Cardiac septum (tissue), 1 donor: ENCODE measurements at places on chromosomes 3 and 15. TPM values are rescaled to one million over a fixed set of nuclear protein-coding genes. Genes with fewer than 3 reads are reported as not detected.

The WDR49 gene
- total RNA-seq = 3.4 TPM

The FETUB gene
- total RNA-seq = not detected

DNA sequence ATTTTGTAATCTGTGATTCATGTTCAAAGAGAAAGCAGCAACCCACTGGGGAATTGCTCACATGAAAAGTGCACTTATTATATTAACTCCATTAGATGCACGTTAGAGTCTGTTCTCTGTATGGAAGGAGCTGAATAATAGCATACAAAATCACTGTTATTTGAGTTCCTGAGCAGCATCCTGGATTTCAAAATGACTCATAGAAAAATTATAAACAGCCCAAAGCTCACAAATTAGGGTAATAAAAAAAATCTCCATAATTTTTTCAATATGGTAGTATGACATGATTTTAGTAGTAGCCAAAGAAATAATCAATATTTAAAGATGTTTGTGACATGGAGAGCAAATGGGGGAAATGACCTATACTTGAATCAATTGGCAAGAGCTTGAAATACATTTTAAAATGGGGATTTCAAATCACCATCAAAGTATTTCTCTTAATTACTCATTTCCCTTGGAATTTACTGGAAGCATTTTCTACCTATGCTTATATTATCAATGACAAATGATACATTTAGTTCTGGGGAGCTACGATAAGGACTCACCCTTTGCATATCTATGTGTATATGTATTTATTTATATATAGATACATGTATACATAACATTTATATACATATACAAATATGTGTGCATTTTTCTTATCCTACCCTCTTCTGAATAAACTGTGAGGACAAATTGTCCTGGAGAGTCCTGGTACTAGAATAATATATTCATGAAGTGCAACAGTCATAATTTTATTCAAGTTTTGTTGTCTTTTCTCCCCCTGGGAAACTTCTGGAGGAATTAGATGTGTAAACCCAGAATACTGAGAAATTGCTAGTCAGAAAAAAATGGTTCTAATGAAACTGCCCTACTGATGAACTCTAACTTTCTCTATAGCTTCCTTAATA is 116.3 kb downstream of the RPL22L1 start:
- no peak for DNase-seq

DNA sequence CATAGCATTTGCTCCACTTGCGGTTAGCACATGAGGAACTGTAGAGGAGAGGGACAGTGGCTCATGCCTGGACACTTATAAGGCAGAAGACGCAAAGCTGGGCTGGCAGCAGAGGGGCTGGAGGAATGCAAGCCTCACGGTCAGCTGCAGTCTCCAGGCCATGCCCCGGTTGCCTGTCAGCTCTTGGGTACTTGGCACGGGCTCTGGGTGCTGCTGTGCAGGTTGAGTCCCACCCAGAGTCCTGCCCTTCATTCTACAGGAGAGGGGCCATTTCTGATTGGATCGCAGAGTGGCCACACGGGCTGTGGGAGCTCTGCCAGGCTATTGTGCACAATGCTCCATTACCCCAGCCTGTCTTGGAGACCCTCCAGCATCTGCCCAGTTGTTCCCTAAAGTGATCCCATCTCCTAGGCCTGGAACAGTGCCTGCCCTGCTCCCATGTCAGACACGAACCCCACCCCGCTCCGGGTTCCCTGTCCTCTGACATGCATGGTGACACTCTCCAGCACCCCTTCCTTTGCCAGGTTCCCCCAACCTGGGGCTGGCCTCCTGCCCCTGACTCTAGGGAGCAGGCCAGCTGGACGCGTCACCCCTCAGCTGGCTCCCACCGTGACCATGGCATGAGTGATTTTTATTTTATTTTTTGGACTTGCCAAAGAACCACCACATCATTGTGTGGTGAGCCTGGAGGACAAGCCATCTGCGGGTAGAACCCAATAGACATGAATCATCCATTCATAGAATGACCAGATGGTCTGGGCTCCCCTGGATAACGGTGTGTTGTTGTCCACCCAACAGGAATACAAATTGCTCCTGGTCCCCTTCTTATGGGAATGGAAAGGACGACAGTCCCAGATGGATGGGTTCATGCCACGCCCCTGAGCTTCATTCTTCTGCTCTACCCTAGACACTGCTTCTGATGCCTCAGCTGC is 51.0 kb upstream of the KLF13 start:
- peak; percentile 38 for DNase-seq

DNA sequence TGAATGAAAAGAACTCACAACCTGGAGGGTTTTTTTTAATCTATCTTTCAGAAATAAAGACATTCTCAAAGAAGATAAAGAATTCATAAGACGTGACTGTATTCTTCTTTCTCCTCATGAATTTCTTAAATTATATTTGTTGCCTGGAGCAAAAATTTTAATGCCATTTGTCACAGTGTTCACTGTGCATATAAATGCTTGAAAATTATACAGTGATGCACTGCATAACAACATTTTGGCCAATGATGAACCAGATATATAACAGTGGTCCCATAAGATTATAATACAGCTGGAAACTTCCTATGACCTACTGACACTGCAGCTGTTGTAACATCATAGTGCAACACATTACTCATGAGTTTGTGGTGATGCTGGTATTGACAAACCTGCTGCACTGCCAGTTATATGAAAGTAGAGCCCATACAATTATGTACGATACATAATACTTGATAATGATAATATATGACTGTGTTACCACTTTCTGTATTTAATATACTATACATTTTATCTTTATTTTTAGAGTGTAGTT is 67.3 kb downstream of the P2RY1 start:
- no peak for DNase-seq

DNA sequence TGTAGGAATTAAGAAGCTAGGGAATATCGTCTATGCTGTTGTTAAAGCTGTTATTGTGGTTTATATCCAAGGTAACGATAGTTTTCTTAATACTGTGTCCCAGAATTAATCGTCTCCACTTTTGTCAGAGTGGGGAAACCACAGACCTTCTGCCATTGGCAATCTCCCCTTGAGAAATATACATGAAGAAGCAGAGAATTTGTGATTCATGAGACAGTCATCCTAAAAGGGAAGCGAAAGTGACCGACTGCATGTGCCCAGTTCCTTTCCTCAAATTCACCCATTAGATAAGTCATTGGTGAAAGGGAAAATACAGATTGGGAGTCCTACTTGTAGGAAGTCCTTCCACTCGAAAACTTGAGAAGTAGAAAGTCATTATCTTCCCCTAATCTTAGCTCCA is 26.6 kb downstream of the DIPK2A start:
- DNase-seq = no peak

DNA sequence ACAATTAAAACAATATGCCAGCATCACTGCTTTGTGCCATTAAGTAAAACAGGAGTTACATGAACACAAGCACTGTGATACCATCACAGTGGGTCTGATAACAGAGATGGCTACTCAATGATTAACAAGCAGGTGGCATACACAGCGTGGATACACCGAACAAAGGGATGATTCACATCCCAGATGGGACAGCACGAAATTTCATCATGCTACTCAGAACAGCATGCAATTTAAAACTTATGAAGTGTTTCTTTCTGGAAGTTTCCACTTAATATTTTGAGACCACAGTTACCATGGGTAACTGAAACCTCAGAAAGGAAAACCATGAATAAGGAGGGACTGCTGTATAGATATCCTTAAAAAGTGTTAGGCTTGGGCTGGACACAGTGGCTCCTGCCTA is 44.5 kb downstream of the SLC24A1 start:
- DNase-seq = no peak

- DNase-seq = no peak
Measured at GRCh38 chr3:23798456-23798855, 7.3 kb upstream of the UBE2E1 start.

- DNase-seq = no peak
Measured at GRCh38 chr3:122066331-122067213, 11.4 kb downstream of the CD86 start.

GRCh38 chr15:40859206-40859851 is 14.7 kb downstream of the RHOV start:
- DNase-seq = no peak

DNA sequence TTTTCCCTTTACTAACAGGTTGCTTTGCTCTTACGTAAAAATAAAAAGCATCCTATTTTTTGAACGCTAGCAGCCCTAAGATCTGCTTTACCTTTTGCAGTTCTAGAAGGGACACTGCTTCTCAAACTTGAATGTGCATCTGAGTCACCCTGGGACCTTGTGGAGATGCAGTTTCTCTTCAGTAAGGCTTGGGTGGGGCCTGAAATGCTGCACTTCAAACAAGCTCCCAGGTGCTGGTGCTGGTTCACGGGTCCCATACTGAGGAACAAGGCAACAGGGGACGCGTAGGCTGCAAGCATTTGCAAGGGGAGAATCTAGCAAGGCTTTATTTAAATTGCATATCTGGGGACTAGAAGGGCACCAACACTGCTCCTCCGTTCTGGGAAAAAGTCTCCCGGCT is 30.0 kb downstream of the MB21D2 start:
- no peak for DNase-seq

The FOXB1 gene
- total RNA-seq = not detected
